ENCODE measurements at places on chromosomes 3 and 15. TPM values are rescaled to one million over a fixed set of nuclear protein-coding genes. Genes with fewer than 3 reads are reported as not detected.

DNA sequence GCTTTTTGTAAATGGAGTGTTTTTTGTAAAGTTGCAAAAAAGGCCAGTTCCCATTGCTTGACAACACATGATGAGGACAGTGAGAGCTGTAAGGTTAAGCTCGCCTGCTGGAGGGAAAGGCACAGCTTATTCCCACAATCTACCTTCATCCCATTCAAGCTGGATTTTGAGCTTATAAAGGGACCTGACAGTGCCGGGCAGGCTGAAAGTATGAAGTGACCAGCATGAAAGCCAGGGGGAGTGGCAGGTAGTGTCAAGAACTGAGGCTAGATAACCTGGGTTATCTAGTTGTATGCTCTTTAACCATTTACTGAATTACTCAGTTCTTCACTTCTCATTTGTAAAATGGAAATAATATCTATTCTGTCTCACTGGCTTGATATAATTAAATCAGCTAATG is 52.3 kb upstream of the KPNA4 start:
- DNase-seq: no peak

BCHE gene
- total RNA-seq: 1.4 TPM

GRCh38 chr3:50658831-50659230 is 15.9 kb upstream of the DOCK3 start:
- no peak for DNase-seq

SI gene
- not detected for total RNA-seq

GRCh38 chr15:89761009-89761831 is 10.2 kb upstream of the MESP1 start:
- no peak for DNase-seq

- DNase-seq: no peak
These were observed 97.0 kb downstream of the ARRDC4 start for GRCh38 chr15:98057453-98057852.

- no peak for DNase-seq
These were observed 35.9 kb upstream of the DUSP7 start for GRCh38 chr3:52092271-52092660.

NR1I2 gene
- total RNA-seq: 0.38 TPM

GRCh38 chr3:184474897-184475296 is 86.7 kb upstream of the EPHB3 start:
- DNase-seq: no peak

Measured in kidney (tissue), 22 donors.